Fibroblast of gingiva (primary cell): ENCODE measurements at places on chromosomes 2 and 18.

GRCh38 chr2:227153758-227154486 is 10.1 kb downstream of the COL4A4 start:
- DNase-seq = peak; percentile 15

GRCh38 chr2:239814861-239815601 is 210.1 kb downstream of the NDUFA10 start:
- no peak for DNase-seq

DNA sequence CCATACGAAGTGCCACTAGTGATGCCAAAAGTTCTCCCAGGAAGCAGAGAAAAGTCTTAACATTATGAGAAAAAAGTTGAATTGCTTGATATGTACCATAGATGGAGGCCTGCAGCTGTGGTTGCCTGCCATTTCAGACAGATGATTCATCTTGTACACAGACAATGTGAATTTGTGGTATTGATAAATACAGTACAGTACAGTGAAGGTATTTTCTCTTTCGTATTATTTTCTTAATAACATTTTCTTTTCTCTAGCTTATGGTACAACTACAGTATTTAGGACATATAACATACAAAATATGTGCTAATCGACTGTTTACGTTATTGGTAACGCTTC is 33.6 kb upstream of the VWC2L start:
- DNase-seq = no peak

DNA sequence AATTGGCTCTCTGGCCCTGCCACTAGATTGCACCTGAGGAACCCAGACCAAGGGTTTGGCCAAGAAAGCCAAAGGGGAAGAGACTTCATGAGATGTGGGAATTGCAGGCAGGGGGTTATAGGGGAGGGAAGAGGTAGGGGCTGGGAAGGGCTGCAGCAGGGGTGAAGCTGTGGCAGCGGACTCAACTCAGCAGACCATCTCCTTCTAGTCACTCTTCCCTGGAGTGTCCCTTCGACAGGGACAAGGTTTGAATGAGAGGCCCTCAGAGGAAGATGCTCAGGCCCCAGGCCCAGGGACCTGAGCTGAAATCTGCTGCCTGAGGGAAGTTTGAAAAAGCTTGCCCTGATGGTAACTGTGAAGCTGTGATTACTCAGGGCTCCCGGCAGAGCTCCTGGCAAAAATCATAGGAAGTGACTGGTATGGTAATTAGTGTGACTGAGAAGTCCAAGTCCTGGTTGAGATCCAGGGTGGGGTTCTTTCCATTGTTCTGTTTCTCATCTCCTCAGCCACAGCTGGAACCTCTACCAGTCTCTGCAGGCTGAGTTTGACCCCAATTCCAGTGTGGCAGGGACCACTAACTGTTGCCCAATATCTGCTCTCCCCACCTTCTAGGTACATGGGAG is 300.9 kb downstream of the CYP26B1 start:
- DNase-seq = peak; percentile 25

DNA sequence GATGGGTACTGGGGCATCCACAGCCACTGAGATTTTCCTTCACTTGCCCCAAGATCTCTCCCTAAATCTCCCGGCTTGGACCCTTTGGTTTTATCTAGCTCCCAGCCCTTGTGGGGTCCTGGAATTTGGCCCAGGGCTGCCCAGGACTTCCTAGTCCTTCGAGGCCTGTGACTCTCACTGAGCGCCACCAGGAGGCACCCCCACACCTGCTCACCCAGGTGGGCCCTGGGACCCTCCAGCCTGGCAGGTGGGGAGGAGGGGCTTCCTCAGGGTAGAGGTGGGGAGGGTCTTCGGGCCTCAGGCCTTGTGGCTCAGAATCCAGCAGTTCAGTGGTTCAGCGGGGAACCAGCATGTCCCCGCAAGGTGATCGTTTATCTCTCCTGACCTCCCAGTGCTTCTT is 11.9 kb upstream of the PRSS56 start:
- no peak for DNase-seq

DNA sequence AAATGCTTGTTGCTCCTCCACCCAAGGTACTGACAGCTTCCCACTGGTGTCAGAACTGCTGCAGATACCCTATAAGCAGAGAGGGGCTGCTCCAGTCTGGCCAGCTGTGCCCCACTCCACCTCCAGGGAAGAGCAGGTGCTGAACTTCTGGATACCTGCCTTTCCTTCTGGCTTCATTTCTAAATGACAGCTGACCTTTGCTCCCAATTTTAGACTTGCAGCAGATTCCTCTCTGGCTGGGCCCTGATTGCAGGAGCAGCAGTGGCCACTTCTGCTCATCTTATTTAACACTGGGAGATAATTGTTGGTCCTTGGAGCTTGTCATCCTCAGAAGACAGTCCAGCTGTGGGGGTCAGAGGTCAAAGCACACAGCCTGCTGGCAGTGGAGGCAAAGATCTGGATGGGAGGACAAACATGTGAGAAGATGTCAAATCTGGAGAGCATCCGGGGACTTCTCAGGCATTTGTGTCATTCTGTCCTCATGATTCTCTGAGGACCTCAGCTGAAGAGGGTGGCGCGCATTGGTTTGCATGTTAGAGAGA is 38.9 kb downstream of the SETBP1 start:
- DNase-seq = no peak

GRCh38 chr2:218659988-218660358 is 490 bp downstream of the BCS1L start:
- no peak for DNase-seq

DNA sequence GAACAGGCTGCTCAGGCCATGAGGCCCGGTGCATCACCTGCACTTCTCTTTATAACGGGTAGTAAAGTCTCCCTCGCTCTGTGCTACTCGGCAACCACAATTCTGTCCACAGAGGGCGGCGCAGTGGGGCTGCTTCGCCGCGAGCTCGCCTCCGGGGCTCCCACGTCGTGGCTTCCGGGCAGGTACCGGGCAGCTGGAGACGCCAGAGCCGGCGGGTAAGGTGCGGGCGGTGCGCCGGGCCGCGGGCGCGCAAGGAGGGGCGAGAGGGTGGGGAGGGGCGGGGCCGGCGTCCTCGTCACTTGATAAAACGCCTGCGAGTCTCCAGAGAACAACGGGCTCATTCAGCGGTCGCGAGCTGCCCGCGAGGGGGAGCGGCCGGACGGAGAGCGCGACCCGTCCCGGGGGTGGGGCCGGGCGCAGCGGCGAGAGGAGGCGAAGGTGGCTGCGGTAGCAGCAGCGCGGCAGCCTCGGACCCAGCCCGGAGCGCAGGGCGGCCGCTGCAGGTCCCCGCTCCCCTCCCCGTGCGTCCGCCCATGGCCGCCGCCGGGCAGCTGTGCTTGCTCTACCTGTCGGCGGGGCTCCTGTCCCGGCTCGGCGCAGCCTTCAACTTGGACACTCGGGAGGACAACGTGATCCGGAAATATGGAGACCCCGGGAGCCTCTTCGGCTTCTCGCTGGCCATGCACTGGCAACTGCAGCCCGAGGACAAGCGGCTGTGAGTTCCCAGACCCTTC is at the start of gene ITGA6:
Gene ITGA6 (plus strand): TSS at position 331 of the 734 bp plus-strand sequence.
- peak; percentile 13 for DNase-seq

DNA sequence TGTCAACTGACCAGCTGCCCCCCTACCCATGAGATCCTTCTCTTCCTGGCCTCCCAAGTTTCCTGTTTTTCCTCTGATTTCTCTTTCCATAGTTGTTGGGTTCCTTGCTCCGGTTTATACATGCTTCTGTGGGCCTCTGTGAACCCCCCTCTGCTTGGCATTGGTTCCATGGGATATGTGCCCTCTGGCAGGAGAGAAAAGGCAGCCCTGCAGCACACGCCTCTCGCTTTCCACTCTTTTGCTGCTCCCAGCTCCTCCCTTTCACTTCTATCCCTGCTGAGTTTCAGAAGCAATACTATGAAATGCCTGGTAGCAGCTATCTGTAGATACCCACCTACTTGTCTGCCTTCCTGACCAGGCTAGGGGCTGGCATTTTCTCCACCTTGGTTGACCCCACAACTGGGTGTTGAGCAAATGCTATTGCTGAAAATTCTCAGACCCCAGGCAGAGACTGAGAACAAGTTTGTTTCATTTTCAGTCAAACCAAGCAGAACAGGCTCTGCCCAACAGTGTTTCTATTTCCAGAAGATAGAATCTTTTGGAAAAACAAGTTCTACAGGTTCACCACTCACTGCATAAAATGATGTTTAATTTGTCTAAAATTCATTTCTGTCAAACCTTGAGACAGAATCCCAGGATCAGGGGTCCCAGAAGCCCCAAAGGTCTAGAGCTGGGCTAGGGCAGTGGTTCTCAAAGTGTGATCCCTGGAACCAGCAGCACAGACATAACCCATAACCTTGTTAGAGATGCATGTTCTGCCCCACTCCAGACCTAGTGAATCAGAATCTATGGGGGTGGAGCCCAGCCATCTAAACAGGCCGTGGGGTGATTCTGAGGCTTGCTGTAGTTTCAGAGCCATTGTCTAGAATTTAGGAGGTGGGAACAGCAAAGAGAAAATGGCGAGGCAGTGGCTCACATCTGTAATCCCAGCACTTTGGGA is 13.4 kb downstream of the CAPG start:
- no peak for DNase-seq

- DNase-seq = no peak
These were observed 187.6 kb downstream of the MREG start for GRCh38 chr2:215825707-215826106.

- DNase-seq = no peak
These were observed 390.7 kb downstream of the METTL4 start for GRCh38 chr18:2180586-2180985.

DNA sequence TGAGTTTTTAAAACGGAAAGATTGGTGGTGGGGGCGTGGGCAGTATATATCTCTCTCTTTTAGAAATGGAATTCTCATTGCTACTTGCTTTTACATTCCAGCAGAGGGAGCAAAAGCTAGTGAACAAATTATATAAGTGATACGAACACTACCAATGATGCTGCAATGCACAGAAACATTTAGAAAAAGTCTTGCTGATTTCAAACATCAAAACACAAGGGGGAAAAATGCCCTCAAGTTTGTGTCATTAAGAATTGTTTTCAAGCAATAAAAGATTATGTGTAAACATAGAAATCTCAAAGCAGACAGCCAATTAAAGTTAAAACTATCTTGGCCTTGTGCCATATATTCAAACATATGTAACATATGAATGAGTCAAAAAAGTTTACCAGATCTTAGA is 296.3 kb upstream of the KCNJ3 start:
- DNase-seq = peak; percentile 23

GRCh38 chr2:180690611-180691010 is 289.8 kb upstream of the UBE2E3 start:
- DNase-seq = peak; percentile 49

DNA sequence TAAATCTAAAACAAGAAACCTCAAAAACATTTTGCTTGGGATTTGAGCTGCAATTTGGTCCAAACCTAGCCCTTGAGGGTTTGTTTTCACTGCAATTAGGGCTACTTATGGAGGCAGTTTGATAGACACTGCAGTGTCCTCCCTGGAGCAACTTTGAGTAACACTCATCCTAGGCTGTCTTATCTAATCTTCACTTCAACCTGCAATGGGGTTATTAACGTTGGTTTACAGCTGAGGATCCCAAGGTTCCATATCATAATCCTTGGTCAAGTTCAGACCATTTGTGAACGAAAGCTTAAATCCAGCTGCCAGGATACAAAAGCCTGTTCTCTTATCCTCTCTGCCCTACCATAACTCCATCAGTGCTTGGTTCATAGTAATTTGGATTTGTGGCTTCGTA is 2.5 kb downstream of the ANXA4 start:
- DNase-seq = no peak

DNA sequence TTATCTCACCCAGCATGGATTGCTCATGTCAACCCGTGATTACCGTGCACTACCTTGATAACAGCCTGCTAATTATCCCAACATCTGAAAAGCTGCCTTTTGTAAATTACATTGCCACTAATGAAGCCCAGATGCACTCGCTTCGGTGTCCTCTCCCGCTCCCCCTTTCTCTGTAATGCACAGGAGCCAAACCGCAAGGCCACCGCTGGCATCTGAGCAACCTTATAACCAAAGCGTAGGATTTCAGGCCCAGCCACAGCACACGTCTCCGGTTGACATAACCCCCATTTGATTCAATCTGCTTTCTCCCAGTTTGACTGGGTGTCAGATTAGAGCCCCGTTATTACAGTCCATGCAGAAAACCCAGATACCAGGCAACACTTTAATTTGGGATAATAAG is 341.2 kb downstream of the ALK start:
- DNase-seq = peak; percentile 72

GRCh38 chr2:198452327-198452726 is 647.9 kb downstream of the PLCL1 start:
- no peak for DNase-seq

GRCh38 chr2:31269087-31269486 is 35.1 kb downstream of the EHD3 start:
- DNase-seq = peak; percentile 41

- no peak for DNase-seq
These were observed 679 bp downstream of the RNF144A start for GRCh38 chr2:6917761-6918421.

DNA sequence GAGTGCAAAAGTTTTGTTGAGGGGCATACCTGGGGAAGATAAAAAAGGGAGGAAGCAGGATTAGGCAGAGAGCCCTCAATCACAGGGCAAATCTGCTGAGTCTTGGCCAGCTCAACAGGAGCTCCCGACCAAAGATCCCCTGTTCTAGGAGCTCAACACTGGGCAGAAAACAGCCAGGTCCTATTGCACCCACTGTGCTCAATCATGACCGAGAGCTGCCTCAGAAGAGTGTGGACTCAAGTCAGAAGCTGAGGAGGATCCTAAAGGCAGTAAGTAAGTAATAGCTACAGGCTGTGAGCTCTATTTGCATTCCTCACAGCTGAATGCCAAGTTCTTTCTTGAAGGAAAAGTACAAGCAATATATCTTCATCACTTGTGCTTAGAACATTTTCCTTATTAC is 334.4 kb upstream of the NRP2 start:
- DNase-seq = no peak
